ENCODE measurements at places on chromosomes 2 and 18.

GRCh38 chr2:223998948-223999347, 40.1 kb downstream of the SERPINE2 start:
- peak; percentile 17 for DNase-seq

GRCh38 chr18:12308386-12309100, 502 bp downstream of the TUBB6 start:
- peak; percentile 87 for DNase-seq

DNA sequence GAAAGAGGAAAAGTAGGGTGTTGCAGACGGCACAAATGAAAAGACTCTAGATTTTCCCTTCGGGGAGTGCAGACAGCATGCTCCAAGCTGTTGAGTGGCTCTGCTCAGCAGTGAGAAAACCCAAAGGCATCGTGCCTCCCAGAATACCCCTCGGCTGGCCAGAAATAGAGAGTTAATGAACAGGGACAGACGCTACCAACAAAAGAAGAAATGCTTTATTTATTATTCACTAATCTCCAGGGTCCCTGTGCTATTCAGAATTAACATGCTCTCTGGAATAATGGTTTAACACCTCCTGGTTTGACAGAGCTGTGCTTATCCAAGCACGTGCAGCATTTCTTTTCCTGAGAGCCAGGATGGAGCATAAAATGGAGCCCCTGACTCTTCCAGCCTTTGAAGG, 82.3 kb downstream of the AQP4 start:
- DNase-seq: no peak

DNA sequence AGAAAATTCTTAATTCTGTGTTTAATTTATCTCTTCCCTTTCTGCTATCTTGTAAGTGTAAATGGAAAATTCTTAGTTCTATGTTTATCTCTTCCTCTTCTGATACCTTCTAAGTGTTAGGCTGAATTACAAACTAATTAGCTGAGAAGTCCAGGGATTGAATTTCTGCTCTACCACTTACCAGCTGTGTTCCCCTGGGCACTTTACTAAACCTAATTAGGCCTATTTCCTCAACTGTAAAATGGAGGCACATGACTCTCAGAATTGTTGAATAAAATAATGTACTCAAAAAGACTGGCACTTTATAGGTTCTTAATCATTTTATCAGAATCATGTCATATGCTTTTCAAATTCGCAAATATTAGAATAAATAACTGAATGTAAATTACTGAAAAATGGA, 146.3 kb downstream of the MAP2 start:
- DNase-seq: no peak

GRCh38 chr2:211837206-211837605, 701.4 kb downstream of the ERBB4 start:
- DNase-seq: no peak

DNA sequence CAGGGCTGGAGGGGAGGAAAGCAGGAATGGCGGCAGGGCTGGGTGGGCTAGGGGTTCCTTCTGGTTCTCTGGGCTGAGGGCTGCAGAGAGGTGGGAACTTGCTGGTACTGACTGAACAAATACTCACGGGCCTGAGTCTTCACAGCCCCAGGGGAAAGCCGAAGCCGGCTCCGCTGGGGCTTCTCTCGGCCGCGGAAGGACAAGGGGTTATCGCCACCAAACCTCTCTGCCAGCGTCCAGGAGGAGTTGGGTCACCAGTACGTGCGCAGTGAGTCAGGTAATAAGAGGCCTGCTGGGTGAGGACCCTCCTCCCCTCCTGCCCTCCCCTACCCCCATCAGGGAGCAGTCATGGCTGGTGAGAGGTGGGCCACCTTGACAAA, 13.5 kb upstream of the GMPPA start:
- no peak for DNase-seq

GRCh38 chr2:164979113-164979512, 23.8 kb upstream of the SLC38A11 start:
- DNase-seq: no peak

DNA sequence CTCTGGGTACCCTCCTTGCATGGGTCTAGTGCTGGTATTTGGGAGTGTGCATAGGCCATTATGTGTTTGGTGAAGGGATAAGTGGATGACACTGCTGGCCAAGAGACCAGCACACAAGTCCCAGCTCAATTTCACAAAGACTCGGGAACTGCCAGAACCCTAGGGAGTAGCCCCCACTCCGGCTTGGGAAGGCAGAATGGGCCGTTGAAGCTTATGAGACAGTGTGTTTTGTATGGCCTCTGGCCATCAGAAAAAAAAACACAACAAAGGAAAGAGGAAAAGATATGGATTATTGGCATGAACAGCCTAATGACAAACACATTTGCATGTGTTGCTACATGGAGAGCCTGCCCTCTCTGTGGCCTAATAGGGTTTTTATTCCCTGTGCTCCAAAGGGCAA, 144.2 kb downstream of the TTC32 start:
- no peak for DNase-seq

- peak; percentile 89 for DNase-seq
These were observed 91.0 kb downstream of the EPB41L5 start for GRCh38 chr2:120103723-120104467.

- no peak for DNase-seq
These were observed 29.3 kb upstream of the OTOS start for GRCh38 chr2:240169486-240170353.

DNA sequence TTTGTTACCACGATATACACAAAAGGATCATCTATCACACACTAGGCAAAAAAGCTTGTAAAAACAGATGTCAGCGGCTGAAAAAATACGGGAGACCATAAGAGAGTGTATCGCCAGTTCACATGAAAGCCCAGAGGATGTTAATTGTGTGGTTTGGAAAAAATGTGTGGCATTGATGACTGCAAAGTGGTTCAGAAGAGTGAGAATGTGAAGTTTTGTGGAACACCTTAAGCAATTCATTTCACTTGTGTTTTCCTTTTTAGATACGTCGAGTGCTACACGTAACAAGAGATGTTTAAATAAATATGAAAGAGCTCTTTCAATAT, 61.7 kb upstream of the DAPL1 start:
- no peak for DNase-seq

GRCh38 chr2:40034198-40034597, 255.1 kb upstream of the THUMPD2 start:
- DNase-seq: peak; percentile 87

GRCh38 chr18:63303547-63303946, 16.0 kb downstream of the BCL2 start:
- DNase-seq: no peak

DNA sequence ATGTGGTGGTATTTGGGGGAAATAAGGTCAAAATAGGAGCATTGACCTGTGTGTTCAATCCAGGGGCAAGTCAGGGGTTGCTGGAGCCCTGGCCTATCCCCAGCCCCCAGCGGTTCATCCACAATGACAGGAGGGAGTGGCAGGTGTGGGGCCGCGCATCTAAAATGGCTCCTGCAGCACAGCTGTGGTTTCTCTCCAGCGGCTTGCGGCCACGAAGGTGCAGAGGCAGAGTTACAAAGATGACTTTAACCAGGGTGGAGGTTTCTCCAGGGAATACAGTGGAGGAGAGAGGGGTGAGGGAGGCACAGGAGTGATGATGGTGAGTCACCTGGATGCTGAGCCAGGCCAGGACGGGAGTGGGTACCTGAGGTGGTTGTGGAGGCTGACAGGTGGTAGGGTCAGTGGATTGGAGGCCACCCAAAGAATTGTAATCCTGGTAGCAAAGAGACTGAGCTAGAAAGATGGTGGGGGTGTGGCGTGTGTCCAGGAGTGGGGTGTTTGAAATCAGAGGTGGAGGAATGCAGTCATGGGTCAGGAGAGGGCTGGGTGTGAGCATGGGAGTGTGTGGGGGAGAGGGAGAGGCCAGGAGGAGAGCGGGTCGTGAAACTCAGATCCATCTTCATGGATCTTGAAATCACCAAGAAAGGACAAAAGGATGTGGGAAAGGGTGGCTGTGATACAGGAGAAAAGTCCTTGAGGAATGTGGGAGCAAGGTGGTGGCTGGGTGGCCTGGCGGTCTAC, 83.2 kb downstream of the CTIF start:
- DNase-seq: peak; percentile 68

DNA sequence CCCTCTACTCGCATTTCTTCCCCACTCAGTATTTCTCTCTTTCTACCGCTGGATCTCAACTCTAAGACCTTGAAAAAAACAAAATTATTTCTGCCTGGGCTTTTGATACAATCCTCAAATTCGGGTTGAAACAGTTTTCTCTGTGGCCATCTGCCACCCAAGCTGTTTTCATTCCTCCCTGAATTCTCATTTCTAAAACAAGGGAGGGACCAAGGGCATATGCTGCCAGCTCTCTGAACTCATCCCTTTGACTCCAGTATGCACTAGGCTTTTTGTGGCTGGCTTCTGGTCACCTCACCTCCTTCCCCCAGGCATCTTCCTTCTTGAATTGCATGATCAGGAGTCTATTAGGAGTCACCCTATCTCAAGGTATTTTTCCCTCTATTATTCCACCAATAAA, 49.5 kb downstream of the CCDC148 start:
- no peak for DNase-seq

DNA sequence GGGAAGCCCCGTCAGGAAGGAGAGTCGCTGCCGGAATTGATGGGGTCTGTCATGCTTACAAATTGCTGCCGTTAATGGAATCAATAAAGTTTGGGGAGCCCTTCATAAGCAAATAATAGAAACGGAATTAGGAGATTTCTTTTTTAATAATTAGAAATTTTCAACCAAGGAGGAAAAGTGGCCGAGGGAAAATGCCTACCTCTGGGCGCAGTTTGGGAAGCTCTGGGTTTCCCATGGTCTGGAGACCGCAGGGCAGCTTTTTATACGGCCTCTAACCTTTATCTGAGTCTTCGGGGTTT, 1.3 kb downstream of the EVX2 start:
- DNase-seq: no peak

DNA sequence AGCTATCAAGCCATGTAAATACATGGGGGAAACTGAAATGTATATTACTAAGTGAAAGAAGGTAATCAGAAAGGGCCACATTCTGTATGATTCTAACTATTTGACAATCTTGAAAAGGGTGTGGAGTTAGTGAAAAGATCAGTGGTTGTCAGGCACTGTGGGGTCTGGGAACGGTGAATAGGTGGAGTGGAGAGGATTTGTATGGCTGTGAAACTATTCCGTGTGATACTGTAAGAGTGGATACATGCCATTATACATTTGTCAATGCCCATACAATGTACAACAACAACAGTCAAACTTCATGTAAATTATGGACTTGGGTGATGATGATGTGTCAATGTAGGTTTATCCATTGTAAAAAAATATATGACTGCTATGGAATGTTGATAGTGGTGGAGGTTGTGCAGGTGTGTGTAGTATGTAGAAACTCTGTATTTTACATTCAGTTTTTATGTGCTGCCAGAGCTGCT, 1116.2 kb downstream of the SUCLG1 start:
- no peak for DNase-seq

- no peak for DNase-seq
These were observed 704.0 kb downstream of the RNF144A start for GRCh38 chr2:7621018-7621814.

DNA sequence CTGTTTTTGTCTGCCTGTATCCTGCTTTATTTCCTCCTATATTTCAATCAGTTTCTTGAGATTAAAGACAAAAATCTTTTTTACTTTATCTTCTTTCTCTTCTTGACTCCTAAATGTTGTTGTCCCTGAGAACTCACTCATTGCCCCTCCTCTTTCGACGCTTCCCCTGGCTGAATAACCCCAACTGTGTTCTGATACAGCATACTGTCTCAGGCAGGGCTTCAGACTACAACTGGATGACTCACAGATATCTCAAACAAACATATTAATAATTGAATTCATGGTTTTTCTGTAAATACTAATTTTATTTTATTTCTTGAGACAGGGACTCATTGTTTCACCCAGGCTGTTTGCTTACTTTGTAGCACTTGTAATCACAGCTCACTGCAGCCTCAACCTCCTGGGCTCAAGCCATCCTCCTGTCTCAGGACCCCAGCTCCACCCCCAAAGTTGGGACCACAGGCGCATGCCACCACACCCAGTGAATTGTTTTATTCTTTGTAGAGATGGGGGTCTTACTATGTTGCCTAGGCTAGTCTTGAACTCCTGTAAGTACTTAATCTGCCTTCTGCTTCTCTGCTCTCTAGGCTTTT, 9.4 kb downstream of the ITGAV start:
- DNase-seq: no peak

- DNase-seq: no peak
These were observed 24.7 kb downstream of the RNF103 start for GRCh38 chr2:86598966-86599365.

- no peak for DNase-seq
These were observed 23.6 kb downstream of the OLA1 start for GRCh38 chr2:174224665-174225288.

DNA sequence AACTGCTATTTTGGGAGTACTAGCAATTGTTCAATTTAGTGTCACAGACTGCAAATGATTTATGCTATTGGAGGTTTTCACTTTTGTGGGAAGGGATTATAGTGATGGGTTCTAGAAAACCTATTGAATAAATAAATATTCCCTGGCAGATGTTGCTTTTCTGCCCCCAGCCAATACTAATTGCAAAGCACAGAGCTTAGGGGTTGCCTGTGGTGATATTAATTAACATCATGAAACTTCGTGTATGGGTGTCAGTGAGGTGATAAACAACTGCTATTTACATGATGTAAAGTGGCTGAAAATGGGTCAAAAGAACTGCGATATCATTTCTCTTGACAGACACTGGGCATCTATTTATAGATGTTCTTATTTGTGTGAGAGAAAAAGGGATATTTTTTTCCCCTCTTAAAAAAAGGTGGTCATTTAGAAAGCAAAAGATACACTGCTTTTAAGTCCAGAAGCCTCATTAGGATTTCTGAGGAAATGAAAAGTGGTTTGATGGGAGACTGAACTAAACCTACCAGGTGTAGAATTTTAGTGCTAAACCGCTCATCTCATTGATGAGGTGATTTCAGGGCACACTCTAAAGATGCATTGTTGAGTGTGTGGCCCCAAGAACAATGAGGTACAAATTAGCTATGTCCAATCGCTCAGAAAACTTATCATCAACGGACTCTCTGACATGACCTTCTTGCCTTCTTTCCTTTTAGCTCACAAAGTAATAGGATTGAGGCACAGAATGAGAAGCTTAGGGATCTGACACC, 116.7 kb upstream of the CHST9 start:
- no peak for DNase-seq

DNA sequence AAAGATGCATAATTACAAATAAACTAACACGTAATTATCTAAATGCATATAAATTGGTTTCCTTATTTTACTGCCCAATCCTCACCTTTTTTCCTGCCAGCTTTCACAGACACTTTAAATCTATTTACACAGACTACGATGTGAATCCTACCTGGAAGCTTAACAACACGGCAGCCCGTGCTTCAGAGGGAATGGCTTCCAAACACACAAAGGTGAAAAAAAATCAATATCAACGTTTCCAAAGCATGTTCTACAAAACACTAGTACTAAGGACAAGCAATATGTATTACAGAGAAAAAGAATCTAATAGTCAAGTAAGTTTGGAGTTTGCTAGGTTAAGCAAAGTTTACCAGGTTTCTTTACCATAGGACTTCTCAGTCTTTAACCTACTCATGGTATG, 4.4 kb downstream of the MAP4K3 start:
- no peak for DNase-seq

DNA sequence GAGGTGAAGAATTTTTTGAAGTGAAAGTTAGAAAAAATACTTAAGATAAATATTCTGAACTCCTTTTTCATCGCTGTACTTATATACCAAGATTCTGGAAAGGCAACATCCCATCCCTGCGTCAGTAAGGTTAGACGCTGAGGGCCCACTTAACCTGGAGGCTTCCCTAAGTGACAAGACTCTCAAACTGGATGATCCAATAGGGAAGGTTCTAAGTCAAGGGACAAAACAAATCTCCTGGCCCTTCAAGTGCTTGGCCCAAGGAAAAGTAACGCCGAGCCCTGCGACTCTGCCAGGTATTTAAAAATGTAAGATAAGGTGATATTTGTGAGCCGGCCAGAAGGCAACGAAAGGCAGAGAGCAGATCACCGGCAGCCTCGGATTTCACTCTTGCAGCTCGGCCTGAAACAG, 1.3 kb downstream of the STK39 start:
- no peak for DNase-seq
